ENCODE measurements at places on chromosomes 1 and 21.

DNA sequence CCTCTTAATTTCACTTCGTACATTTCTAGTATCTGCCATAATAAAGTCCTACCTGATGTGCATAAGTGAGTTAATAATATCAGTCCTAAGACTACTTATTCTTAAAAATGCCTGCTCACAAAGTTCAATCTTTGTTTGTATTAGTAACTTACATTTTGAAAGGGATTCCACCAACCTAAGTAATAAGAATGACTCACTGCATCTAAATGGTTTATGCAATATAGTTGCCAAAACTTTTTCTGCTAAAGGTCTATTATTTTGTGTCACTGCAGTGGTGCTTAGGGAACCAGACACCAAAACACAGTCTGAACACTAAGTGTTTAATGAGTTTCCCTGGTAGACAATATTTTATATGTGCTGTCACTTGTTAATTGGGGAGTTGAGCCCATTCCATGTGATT is 1.8 kb downstream of the ZNF669 start:
- no peak for DNase-seq

DNA sequence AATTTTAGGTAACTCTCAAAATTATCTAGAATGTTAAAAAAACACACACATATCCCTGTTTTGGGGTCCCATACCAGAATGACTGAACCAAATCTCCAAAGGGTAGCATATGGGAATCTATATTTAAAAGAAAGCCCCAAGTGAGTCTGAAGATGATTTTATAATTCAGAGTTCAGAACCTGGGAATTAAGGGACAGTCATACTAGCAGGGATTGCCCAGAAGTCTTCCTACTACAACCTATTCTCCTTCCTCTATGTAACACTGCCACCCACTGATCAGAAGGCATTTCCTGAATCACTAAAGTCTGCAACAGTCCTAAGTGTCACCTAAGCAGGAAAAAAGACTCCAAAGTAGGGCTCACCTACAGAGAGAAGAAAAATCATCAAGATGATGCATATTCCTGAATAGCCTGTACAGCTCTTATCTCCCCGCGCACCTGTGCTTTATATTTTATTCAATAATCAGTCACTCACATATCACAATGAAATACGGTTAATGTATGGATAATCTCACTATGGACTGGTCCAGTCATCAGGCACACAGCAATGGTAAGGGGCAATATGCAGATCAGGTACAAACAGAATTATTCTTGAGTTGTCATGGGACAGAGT is 4.9 kb downstream of the RGS1 start:
- peak; percentile 30 for DNase-seq

DNA sequence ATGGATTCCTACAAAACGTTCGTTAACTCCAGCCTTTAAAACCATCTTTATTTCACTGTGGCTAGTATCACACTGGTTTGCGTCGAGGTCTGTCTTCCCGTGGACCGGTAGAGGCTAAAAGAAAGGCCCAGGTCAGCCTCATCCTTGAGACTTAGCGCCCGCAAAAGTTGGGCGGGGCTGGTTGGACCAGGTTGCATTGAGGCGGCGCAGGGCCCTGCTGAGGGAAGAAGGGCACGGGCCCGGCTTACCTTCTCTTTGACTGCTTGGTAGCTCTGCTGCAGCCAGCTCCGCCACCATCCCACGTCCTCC is 455 bp downstream of the BSDC1 start:
- DNase-seq: no peak

- no peak for DNase-seq
Measured at GRCh38 chr1:58619286-58620054, 42.4 kb upstream of the TACSTD2 start.

DNA sequence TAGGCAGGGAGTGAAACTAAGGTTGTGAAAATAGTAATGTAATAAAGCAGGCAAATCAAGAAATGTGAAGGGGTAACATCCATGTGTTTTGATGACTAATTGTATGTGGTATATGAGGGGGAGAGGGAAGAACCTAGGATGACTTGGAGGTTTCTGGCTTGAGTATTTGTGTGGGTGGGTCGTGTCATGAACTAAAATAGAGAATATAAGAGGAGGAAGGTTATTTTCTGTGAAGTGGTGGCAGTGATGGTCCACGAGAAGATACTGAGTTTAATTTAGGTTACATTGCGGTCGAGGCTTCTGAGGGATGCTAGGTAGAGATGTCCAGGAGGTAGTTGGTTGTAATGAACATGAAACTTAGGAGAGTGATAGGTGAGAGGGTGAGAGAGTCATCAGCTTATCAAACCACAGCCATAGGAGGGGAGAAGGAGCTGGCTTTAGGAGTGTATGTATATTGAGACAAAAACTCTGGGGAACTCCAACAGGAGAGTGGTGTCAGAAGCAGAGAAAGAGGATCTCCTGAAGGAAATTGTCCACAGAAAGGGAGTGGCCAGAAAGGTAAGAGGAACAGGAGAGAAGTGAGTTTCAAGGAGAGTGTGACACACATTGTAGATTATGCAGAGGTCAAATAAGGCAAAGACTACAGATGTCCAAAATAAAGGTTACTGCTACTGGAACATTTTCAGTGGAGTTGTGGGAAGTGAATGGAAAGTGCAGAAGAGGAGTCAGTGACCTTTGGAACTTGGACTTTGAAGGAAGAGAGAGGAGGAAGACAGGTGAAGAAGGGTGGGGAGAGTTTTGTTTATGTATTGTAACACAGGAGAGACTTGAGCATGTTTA is 89.0 kb upstream of the MACF1 start:
- DNase-seq: no peak

DNA sequence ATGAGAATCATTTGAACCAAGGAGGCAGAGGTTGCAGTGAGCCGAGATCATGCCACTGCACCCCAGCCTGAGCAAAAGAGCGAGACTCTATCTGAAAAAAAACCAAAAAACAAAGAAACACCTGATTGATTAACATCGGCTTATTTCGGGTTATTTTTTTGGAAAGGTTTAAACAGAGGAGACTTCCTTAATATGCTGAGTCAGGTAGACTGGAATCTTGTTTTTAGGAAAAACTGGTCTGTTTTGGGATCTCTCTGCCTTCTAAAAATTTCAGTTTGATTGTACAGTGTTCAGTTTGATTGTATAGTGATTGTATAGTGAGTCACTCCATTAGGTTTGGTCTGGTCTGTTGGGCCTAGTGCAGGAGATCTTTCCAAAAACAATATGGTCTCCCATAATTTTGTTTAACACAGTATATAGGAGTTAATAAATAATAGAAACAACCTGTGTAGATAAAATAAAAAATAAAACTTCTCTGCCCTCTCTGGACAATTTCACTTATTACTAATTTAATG is 196.3 kb upstream of the CHRM3 start:
- no peak for DNase-seq

DNA sequence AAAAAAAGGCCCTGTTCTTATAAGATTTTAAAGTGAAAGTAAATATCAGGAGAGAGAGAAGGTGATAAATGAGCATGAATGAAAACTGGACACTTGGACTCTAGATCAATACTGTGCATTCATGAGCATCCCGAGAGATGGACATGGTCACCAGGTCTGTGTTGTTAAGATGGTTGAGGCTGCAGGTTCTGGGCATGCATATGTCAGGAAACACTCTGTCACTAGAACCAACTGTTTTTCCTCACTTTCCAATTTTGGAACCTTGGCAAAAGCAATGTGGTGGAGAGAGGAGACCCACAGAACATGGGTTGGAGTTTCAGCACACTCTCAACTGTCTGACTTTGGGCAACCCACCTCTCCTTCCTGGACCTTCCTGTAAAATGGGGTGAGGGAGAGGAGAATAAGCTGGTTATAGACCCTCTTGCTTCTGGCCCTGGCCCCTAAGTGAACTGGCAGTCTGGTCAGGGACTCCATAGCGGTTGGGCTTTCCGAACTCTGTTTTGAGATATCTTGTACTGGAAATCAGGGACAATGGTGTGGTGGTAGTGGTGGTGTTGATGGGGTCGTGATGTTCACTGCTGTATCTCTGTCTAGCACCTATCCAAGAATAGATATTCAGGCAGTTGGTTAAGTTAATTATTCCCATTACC is 4.2 kb downstream of the MAN1C1 start:
- no peak for DNase-seq

- no peak for DNase-seq
Measured at GRCh38 chr21:15534450-15534886, 195.3 kb upstream of the USP25 start.

DNA sequence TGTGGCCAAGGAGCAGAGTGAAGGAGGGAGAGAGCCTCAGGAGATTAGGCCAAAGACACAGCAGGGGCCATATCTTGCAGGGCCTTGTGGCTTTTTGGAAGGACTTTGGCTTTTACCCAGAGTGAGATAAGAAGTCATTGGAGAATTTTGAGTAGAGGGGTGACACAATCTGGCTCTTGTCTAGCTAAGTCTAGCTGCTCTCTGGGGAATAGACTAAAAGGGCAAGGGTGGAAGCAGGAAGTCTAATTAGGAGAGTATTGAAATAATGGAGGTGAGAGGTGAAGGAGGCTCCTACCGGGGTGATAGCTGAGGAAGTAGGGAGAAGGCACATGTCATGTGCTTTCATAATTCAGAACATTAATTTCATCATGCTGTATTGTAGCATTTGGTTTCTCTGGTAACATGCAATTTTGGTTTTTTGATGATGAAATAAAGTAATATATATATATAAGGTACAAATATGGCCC is 34.3 kb upstream of the KCNA3 start:
- DNase-seq: no peak

DNA sequence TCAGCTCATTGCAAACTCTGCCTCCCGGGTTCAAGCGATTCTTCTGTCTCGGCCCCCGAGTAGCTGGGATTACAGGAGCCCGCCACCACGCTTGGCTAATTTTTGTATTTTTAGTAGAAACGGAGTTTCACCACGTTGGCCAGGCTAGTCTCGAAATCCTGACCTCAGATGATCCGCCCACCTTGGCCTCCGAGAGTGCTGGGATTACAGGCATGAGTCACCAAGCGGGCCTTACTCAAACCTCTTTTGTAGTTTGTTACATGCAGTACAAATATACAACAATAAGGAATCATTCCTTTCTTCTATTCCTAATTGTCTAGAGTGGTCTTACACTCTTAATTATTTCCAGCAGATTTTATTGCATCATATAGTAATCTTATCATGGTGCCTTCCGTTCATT is 16.6 kb downstream of the SPATA17 start:
- no peak for DNase-seq

DNA sequence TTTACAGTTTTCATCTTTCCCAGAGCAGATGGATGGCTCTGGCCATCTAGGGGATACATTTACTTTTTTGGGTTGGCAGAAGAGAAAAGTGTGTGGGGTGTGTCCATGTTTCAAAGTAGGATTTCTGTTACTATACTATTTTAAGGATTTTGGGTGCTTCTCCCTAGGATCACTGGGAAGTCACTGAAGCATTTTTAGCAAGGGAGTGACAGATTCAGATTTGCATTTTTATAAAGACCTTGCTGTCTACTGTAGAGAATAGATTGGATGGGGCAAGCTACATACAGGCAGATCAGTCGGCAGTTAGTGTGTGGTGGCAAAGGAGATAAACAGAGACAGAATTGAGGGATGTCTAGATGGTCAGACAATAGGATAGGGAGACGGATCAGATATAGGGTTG is 122.5 kb downstream of the TBX19 start:
- no peak for DNase-seq

DNA sequence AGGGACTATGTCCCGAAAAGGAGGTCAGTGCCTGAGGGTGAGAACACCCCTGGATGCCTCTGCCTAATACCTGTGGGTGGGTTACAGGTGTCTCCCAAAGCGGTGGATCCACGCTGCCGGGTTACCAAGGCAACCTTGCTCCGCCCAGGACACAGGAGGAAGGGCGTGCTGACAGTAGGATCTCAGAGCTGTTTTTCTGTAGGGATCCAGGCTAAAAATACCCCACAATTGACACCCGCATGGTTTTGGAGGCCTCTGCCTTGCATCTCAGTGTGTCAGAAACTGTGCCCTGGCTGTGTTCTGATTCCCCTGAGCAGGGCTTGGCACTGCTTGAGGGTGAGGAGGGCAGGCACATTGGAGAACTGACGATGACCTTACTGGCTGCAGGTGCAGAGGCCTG is 118.0 kb downstream of the IER5 start:
- DNase-seq: no peak

GRCh38 chr1:85607126-85607920 is 26.8 kb downstream of the CCN1 start:
- no peak for DNase-seq

- DNase-seq: no peak
Measured at GRCh38 chr1:240706150-240706935, 94.4 kb upstream of the GREM2 start.

Data from central memory CD4-positive, alpha-beta T cell (primary cell).